ENCODE measurements at places on chromosomes 3 and 15.

DNA sequence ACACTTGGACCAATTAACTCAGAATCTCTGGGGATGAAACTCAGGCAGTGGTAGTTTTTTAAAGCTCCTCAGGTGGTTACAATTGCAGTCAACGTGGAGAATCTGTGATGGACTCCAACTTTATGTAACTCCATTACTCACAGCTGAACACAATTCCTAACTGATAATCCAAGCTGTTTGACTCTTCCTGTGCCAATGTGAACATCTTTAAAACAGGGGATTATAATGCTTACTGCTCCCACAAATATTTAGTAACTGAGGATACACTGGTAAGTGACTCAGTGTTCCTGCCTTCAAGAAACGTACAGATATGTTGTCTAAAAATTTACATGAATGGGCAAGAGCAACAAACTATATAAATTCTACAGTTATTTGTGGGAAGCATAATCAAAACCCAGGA lies 85.6 kb downstream of the OSBPL10 start:
- DNase-seq: no peak

GRCh38 chr3:135325726-135326235 lies 530.7 kb downstream of the EPHB1 start:
- DNase-seq: no peak

DNA sequence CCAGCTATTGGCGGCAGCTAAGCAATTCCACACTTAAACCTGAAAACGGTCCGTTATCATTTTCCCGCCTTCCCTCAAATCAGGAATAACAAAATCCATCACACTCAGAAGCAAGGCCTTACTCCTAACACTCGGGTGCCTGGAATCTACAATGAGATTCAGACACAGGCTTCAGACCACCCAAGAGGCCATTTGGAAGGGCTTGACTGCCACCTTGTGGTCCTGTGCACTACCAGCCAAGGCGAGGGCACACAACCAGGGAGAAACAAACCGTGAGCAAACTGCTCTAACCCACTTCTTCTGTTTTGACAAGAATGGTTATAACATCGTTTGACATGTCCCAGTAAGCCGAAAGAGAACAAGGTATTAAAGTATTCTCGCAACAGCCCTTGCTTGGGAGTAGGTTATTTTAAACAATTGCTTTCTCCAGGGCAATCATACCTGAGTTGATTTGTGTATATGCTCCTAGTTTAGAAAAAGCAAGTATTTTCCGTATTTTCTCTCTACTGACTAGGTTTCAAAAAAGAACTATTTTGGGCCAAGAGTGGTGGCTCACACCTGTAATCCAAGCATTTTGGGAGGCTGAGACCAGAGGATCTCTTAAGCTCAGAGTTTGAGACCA lies 40.1 kb upstream of the TAFA4 start:
- peak; percentile 79 for DNase-seq

- no peak for DNase-seq
Measured at GRCh38 chr3:154668187-154668586, 238.2 kb upstream of the GPR149 start.

- DNase-seq: no peak
Measured at GRCh38 chr15:46315434-46315833, 680.6 kb downstream of the SQOR start.

DNA sequence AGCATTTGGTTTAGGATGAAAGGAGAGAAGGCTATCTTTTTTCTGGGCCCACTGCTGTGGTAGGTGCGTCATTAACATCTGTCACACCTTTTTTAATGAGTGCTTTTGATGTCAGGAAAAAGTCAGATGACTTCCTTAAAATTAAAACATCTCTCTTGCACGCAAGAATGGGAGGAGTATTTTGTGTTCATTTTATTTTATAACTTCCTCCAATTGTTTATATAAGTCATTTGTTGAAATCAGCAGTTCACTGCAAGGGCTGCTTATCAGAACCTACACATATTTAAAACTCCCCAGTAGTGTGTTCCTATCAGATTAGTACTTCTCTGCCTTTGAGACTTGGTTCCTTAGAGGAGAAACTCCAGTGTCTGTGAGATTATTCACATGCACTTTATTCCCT lies 143.8 kb downstream of the NEO1 start:
- DNase-seq: no peak

DNA sequence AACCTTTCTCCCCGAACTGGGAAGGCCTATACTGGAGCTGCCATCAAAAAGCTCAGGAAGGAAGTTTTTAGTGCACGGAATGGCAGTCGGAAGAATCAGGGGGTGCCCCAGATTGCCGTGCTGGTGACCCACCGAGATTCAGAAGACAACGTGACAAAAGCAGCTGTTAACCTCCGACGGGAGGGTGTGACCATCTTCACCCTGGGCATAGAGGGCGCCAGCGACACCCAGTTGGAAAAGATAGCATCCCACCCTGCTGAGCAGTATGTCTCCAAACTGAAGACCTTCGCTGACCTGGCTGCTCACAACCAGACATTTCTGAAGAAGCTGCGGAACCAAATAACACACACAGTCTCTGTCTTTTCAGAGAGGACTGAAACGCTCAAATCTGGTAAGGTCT lies 48.2 kb downstream of the COL6A6 start:
- no peak for DNase-seq

DNA sequence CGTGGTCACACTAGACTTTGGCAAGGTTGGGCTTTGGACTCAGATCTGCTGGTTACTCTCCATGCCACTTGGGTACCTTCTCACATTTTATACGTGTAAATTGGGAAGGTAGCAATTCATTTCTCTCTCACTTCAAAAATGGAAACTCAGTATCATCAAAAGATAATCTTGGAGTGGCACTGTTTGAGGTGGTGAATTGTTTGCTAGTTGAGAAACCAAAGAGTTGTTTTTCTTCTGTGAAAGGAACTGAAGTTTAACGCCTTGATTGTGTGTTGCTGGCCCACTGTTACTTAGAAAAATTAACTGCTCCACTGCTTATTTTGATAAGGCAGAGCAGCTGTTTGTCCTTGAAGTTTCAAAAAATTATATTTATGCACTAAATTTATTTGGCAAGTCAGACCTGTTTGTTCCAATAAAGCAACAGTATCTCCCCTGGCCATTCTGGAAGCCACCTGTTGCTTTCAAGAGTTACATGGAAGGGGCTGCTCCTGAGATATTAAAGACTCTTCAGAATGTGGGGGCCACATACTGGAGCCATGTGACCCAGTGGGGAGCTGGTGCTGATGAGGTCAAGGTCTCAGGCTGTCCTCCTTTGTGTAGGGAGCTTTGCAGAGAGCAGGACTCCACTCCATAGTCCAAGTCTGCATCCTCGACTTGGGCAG lies 16.2 kb downstream of the PLCL2 start:
- DNase-seq: no peak

- no peak for DNase-seq
Measured at GRCh38 chr15:72983801-72984545, 68.3 kb upstream of the NEO1 start.

DNA sequence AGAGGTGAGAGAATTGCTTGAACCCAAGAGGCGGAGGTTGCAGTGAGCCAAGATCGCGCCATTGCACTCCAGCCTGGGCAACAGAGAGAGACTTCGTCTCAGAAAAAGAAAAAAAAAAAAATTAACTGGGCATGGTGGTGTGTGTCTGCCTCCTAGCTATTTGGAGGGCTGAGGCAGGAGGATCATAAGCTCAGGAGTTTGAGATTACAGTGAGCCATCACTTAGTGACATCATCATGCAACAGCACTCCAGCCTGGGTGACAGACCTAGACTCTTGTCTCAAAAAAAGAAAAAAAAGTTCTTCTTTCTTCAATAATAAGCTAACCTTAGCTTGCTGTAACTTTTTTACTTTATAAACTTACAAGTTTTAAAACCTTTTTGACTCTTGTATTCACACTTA lies 99.8 kb downstream of the SLMAP start:
- DNase-seq: no peak

- DNase-seq: no peak
Measured at GRCh38 chr3:138638641-138639040, 30.1 kb downstream of the FAIM start.

DNA sequence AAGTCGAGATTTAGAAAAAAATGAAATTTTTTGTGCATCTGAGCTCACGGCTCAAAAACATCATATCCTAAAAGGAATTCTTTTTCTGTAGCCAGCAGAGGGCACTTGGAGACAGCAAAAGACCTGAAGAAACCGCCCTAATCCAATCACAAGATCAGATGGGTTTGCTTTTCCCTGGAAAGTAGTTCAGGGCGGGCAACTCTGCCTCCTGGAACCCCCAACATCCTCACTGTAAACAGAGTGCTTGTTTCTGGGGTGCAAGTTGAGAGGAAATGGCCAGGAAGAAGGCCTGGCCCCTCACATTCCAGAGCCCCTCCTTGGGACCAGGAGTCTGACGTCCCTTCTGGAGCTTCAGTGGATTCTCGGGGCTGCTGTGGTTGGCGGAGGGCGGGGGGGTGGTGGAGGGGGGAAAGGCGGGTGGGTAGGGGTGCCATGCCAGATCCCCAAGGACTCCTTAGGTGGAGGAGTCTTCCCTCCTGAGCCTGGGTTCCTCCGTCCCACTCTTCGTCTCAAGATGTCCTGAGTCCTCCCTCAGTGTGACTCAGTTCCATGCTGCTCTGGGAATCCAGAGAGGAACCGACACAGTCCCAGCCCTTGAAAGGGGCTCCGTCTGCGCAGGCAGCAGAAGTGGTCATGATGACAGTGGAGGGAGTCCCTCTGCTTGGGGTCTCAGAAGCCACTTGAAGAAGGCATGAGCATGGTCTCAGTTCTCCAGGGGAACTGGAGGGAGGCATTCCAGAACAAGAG lies 35.9 kb downstream of the CCK start:
- DNase-seq: peak; percentile 40

DNA sequence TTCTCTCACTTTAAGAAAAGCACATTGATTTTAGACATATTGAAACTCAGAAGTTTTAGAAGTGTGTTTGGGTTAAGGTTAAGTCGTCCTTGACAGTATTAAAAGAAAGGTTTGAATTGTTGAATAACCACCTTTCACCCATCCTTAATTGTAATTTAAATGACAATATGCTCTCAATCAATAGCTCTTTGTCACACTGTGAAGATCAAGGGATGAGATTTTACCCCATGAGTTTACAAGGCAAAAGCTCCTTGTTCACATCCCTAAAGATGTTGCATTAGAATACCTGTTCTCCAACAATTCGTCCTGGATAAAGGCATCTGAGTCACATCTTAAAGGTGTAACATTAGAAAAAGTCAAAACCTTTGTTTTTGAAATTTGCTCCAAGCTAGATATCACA lies 220.4 kb upstream of the MDFIC2 start:
- DNase-seq: no peak

GRCh38 chr3:115040673-115041286 lies 106.3 kb downstream of the ZBTB20 start:
- DNase-seq: peak; percentile 51

DNA sequence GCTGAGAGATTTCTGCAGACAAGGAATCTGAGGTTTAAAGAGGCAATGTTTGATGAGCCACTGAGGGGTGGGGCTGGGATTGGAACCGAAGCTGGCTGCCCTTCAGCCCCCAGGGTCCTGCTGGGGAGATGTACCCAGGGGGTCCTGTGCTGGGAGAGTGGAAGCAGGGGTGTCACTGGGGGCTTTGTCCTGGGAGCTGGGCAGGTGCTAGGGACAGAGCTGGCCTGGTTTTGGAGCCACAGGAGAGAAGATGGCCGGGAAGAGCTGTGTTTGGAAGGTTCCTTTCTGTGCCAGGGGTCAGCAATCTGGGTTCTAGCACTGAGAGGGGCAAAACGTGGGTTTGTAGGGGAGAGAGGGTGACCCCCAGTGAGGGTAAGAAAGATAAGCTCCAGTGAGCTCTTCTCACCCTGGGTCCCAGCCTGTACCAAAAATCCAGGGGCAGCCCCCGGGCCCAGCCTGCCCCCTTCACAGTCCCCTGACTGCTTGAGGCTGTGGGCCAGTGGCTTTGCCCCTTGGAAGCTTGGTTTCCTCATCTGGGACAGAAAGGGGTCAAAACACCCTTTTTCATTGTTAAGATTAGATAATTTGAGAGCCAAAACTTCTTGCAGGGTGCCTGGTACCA lies 69.6 kb downstream of the SMAD3 start:
- DNase-seq: no peak

DNA sequence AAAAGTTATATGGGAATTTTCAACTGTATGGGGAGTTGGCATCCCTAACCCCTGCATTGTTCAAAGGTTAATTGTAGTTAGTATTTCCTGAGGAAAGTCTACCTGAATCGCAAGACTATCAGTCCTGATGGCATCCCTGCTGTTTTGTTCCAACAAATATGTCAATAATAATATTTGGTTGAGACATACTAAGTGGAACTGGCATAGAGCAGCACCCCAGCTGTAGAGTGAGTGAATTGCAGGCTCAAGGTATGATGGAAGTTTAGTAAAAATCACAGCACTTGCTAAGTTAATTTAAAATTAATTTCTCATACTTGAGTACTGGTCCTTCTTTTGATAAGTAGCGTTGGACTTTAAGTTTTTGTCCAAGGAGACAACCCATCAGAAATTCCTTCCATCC lies 18.0 kb upstream of the COMMD2 start:
- DNase-seq: no peak

Data from suppressor macrophage (primary cell).